ENCODE measurements at places on chromosomes 4 and X. TPM values are rescaled to one million over a fixed set of nuclear protein-coding genes. Genes with fewer than 3 reads are reported as not detected.
A peak's percentile ranks its signal among the peaks of the same experiment; 100 is the strongest.

- no peak for DNase-seq
Measured at GRCh38 chrX:148380107-148380506, 120.3 kb upstream of the AFF2 start.

- DNase-seq, result no peak
Measured at GRCh38 chr4:10438924-10439323, 18.3 kb downstream of the ZNF518B start.

GPC4 gene
- total RNA-seq, result 2.4 TPM

DNA sequence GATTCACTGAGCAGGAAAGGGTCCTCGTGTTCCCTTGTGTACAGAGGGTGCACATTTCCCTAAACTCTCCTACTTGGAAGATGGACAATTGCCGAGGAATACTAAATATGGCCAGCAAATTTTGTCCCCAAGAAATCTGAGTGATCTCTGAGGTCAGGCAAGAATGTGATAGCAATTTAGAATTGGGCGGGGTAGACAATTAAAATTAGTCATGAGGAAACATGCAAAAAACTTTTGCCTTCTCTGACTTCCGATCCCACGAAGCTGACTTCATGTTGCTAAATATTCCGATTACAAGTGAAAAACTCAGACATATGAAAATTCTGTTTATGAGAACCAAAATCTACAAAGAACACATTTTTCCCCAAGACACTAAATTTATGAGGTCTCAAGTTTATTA, 453.9 kb upstream of the ZFP42 start:
- DNase-seq, result no peak

DNA sequence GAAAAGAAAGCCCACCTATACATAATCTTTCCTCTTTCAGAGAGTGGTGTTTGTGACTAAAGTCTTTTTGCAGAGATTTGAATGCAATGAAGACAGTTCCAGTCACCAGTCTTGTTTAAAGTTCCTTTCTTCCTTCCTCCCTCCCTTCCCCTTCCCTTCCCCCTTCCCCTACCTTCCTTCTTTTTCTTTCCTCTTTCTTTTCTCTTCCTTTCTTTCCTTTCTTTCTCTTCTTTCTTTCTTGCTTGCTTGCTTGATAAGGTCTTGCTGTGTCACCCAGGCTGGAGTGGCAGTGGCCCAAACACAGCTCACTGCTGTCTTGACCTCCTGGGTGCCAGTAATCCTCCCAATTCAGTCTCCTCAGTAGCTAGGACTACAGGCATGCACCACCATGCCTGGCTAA, 19.0 kb upstream of the ASB5 start:
- no peak for DNase-seq

DNA sequence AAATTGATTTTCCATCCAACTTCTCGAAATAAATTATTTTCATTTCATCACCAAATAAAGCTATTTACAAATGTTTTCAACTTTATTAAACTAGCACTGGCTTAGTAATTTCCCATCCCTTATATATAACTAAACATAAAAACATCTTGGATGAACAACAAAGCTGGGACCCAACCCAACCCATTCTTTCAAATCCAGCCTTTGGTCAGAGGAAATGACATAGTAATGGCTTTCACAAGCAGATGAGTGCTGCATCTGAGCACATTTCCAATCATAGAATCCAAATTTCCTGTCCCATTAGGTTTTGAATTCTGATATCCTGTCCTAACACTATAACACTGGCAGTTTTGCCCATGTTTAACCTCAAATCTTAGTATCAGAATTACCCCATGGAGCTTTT, 7.9 kb upstream of the EMCN start:
- DNase-seq, result no peak

FAM47A gene
- not detected for total RNA-seq

GRCh38 chr4:99983289-99983943, 33.3 kb upstream of the H2AZ1 start:
- no peak for DNase-seq

GRCh38 chrX:72208126-72208800, 26.7 kb downstream of the PIN4 start:
- no peak for DNase-seq

HERC5 gene
- 18.7 TPM for total RNA-seq

DNA sequence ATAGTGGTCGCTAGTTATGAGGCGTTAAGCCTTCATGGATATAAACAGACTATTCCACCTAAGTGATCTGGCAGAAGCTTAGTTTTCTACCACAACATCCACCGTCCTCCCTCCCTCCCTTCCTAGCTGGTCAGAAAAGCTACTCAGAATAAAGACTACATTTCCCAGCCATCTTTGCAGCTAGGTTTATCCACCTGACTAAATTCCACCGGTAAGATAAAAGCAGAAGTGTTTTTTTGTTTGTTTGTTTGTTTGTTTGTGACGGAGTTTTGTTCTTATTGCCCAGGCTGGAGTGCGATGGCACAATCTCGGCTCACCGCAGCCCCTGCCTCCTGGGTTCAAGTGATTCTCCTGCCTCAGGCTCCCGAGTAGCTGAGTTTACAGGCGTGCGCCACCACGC, 44.3 kb downstream of the HELT start:
- DNase-seq, result no peak

DNA sequence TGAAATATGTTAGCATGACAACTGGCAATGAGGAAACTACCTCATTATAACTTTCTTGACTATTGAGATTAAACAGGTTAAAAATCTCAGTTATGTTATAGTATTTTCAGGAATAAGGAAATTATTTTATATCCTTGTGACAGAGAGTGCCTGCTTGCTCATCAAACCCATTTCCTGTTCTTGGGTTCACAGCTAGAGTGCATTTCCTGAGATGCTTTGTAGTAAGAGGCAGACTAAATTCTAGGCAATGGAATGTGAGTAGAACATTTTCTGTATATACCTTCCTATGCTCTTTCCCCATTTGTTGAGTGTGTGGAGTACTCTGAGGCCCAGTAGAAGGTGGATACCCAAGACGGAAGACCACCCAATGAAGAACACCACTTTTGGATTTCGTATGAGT, 96.9 kb upstream of the CASK start:
- DNase-seq, result no peak

- DNase-seq, result peak; percentile 80
Measured at GRCh38 chrX:46327566-46328115, 217.6 kb downstream of the ZNF674 start.

DNA sequence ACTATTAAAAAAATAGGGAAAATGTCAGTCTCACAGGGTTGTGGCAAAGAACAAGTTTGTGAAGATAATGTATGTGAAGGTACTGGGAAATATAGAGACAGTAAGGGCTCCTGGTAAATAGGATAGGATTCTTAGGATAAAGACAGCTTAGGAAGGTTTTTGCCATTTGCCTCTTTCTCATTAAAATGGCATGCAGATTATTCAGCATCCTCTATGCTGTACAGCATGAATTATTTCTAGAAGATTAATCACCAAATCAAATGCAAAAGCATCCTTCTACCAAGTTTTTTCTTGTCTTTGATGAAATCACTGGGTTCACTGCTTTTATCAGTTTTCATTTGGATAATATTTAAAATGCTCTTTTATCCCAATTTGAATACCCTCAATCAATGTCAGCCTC, 142.8 kb downstream of the NDST3 start:
- no peak for DNase-seq

- no peak for DNase-seq
Measured at GRCh38 chrX:129092757-129093156, 430.5 kb downstream of the SMARCA1 start.

SAT1 gene
- 44.2 TPM for total RNA-seq

Data from H4 (cell line).